ENCODE measurements at places on chromosomes 2 and 18.

- no peak for DNase-seq
Measured at GRCh38 chr2:69554981-69555380, 88.6 kb downstream of the AAK1 start.

- DNase-seq, result no peak
Measured at GRCh38 chr18:75192899-75193298, 16.0 kb downstream of the PTGR3 start.

GRCh38 chr2:195656161-195656858 is 716 bp upstream of the SLC39A10 start:
- DNase-seq, result no peak

DNA sequence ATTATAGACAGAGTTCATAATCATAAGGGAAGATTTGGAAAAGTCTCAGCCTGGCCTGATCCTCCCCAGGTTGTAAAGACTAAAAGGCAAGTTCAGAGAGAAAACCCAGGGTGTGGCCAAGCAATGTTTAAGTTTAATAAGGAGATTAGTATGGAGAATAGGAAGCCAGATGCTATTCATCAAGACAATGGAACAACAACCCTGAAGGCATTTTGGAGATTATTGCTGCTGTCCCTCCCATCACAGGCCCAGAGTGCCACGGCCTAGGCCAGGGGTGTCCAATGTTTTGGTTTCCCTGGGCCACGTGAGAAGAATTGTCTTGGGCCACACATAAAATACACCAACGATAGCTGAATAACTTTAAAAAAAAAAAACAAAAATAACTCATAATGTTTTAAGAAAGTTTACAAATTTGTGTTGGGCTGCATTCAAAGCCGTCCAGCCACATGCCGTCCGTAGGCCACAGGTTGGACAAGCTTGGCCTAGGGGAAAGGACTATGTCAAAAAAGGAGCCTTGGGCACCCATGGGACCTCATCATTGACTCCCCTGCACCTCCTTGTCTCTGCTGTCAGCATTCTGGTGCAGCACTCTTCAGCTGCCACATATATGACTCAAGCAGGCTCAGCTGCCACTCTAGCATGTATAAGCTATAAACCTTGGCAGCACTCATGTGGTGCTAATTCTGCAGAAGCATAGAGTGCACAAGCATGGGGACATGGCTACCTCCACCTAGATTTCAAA is 20.8 kb downstream of the DPP4 start:
- no peak for DNase-seq

DNA sequence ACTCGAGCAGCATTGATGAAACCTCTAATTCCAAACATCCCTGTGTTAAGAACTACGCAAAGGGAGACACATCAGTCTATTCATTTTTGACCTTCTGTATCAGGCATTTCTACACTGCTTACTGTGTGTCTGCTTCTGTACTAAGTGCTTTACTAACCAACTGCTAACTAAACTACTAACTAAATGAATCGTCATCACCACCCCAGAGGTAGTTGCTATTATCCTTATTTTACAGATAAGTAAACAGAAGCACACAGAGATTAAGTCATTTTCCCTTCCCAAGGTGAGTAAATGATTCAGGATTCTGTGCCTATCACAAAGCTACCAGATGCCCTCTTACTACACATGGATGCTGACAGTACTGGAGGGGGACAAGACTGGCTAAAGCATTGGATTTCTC is 284.1 kb downstream of the AGPS start:
- DNase-seq, result no peak
